Activated naive CD4-positive, alpha-beta T cell treated with anti-CD3 and anti-CD28 coated beads for 36 hours (primary cell): ENCODE measurements at places on chromosomes 16 and 17.

DNA sequence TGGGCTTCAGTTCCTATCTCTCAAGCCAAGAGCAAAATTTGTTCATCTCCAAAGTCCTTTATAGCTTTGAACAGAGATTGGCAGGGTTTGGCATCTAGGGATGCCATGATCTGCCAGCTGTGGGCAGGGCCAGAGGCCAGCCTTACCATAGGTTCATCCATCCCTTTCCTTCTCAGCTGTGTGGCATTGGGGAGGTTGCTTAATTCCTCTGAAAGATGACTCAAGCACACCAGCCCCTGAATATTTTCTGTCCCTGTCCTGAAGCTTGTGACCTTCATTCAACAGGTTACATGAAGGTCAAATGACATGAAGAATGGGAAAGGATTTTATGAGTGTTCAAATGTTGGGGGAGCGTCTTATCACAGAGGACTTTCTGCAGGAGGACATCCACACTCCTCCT lies 3.4 kb downstream of the MT1G start:
- no peaks in the 10 kb centered on the region for H3K36me3 ChIP-seq
- no peak overlapping the region for H3K27ac ChIP-seq
- no peak for DNase-seq
- no peak overlapping the region for H3K4me3 ChIP-seq
- peaks cover 24% of the 10 kb centered on the region for H3K4me1 ChIP-seq
- peaks cover 27% of the 10 kb centered on the region for H3K27me3 ChIP-seq

GRCh38 chr16:74577882-74578366 lies 29.0 kb downstream of the GLG1 start:
- peak overlapping the region; percentile 10 for H3K27ac ChIP-seq
- peaks cover 5% of the 10 kb centered on the region for H3K36me3 ChIP-seq
- peaks cover 62% of the 10 kb centered on the region for H3K4me1 ChIP-seq
- H3K4me3 ChIP-seq, result no peak overlapping the region

DNA sequence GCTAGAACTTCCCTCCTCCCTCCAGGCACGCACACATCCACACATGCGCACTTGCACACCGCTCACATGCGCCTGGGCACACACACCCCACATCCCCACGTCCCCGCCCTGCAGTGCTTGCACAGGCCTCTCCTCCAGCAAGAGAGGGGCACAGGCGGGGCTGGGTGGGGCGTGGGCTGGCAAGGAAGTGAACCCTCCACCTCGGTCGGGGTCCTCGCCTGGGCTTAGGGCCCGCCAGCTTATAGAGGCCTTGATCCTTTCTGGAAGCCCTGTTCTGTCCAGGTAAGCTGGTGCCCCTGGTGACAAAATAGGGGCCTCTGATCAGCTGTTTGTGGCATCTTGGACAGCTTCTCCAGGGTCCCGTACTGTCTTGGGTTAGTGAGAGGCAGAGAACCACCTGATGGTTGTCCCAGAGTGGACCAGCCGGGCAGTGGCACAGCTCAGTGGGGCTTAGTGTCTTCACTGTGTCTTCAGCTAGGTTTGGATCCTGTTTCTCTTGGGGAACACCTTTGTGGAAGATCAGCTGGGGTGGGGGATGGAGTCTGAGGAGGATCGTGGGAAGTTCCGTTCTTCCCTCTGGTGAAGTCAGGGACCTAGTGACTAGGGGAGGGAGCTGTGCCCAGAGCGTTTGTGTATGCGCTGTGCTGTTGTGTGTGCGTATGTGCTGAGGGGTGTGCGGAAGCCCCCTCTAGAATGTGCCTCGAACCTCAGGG lies 12.1 kb downstream of the TBX4 start:
- H3K27ac ChIP-seq, result no peak overlapping the region
- H3K4me1 ChIP-seq, result peaks cover 22% of the 10 kb centered on the region
- peaks cover 49% of the 10 kb centered on the region for H3K27me3 ChIP-seq
- H3K4me3 ChIP-seq, result no peak overlapping the region
- DNase-seq, result no peak

DNA sequence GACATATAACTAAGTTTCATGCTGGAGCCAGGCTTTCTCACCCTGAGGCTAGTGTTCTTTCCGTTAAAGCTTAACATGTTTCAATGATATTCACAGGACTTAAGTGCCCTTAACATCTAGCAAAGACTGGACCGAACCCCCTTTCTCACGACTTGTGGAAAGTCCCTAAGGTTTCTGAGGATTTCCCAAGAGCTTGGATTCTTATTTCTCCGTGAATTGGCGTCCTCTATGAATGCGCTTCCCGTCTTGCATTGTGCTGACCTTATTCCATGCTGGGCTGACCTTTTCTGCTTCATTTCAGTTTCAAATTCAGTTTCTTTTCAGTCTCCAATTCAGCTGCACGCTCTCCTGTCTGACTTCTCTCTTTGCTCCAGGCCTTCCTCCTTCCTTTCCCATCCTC lies 206.4 kb downstream of the HS3ST3A1 start:
- H3K4me3 ChIP-seq, result no peak overlapping the region
- no peak overlapping the region for H3K27ac ChIP-seq
- no peaks in the 10 kb centered on the region for H3K36me3 ChIP-seq
- peaks cover 2% of the 10 kb centered on the region for H3K27me3 ChIP-seq
- H3K4me1 ChIP-seq, result no peaks in the 10 kb centered on the region

DNA sequence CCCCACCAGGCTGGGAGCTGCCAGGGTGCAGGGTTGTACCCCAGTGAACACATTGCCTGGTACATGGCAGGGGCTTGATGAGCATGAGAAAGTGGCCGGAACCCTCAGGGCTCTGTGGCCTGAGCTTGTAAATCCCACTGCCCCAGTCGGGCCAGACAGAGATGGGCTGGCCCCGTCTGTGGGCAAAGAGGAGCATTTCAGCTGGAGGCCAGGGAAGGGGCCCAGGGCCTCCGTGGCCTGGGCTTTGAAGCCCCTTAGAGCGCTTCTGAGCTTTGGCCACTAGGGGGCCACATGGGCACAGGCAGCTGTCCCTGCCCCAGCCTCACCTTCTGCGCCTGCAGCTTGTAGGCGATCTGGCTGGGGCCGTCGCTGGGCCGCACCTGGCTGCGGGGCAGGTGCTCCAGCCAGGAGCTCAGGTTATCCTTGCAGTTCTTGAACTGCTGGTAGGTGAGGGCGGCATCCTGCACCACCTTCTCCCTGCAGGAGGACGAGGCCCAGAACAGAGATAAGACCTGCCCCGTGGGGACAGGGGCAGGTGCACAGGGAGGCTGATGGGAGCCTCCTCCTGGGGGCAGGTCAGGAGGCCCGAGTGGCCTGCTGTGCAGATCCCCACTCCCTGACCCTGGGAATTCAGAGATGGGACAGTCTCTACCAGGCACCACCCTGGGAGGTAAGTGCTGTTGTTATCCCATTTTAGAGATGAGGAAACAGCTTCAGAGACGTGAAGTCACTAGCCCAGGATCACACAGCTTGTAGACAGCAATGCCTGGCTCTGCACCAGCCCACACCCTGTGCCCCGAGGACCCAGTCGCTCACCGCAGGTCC lies 12.8 kb downstream of the EVPL start:
- H3K27me3 ChIP-seq, result no peaks in the 10 kb centered on the region
- peaks cover 5% of the 10 kb centered on the region for H3K4me1 ChIP-seq
- H3K36me3 ChIP-seq, result no peaks in the 10 kb centered on the region
- H3K27ac ChIP-seq, result no peak overlapping the region

GRCh38 chr17:5552841-5553240 lies 31.5 kb downstream of the NLRP1 start:
- no peak for DNase-seq
- no peaks in the 10 kb centered on the region for H3K27me3 ChIP-seq
- peak overlapping the region; percentile 17 for H3K27ac ChIP-seq
- H3K4me1 ChIP-seq, result peaks cover 28% of the 10 kb centered on the region

DNA sequence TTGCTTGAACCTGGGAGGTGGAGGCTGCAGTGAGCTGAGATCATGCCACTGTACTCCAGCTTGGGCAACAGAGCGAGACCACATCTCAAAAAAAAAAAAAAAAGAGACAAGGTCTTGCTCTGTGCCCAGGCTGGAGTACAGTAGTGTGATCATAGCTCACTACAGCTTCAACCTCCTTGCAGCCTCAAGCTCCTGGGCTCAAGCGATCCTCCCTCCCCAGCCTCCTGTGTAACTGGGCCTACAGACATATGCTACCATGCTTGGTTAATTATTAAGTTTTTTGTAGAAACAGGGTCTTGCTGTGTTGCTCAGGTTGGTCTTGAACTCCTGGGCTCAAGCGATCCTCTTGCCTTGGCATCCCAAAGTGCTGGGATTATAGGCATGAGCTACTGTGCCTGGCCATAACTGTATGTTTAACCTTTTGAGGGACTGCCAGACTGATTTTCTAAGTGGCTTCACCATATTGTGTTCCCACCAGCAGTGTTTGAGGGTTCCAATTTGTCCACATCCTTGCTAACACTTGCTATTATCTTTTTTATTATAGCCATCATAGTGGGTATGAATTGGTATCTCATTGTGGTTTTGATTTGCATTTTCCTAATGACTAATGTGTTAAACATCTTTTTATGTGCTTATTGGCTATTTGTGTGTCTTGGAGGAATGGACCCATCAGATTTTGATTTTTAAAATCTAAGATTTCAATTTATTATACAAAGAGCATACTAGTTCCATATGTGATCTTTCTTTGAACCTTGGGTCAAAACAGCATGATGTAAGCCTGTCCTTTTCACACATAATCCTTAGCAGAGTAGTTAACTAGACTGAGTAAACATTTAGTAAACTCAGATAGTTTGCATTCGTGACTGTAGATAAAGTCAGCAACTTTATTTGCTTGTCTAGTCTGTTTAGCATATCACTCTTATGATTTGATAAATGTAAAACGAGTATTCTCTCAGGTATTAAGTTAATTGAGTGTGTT lies 38.1 kb upstream of the KPNB1 start:
- H3K27ac ChIP-seq, result peak overlapping the region; percentile 13
- peaks cover 5% of the 10 kb centered on the region for H3K36me3 ChIP-seq
- no peak for DNase-seq
- H3K27me3 ChIP-seq, result no peaks in the 10 kb centered on the region
- peaks cover 1% of the 10 kb centered on the region for H3K4me1 ChIP-seq

DNA sequence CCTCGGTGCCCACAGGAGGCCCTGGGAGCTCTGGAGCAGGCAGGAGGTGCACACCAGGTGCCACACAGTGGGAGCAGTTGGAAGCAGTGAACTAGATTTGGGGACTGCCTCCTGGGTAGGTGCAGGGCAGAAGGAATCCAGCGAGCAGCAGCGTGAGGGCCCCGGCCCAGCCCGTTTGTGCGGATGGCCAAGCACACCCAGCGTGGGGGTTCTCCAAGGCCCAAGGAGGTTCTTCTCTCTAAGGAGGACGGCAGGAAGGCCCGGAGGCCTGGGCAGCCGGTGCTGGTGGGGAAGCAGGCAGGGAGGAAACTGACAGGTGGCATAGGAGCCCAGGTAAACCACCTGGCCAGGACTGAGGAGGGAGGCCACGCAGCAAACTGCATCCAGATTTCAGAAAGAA lies 17.0 kb downstream of the SOX8 start:
- H3K4me1 ChIP-seq, result peaks cover 52% of the 10 kb centered on the region
- H3K36me3 ChIP-seq, result no peaks in the 10 kb centered on the region
- no peak overlapping the region for H3K27ac ChIP-seq

DNA sequence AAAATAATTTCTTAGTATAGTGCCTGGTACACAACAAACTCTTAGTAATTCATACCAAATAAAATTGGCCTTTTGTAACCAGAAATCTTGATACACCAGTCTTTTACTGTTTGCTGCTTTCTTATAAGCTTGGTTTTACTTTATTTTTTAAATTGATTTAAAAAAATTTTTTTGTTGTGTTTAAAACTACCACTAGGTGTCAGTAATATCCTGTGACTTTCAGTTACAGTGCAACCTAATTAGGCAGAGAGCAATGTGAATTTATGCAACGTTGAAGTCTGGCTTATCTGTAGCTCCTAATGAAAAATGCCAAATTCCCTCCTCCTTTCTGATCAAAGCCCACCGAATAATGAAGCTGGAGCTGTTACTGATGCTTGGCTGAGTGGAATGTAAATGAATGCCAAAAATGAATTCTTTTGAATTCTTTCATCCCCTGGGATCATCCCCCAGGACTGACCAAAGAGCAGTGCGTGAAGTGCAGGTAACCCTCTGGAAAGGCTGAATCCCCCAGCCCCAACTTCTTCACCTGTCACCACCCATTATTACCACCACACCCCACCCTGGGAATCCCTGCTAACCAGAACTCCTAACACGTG lies 3.8 kb downstream of the ERCC4 start:
- peak overlapping the region; percentile 53 for H3K27ac ChIP-seq
- H3K4me1 ChIP-seq, result peaks cover 20% of the 10 kb centered on the region
- H3K4me3 ChIP-seq, result no peak overlapping the region
- no peaks in the 10 kb centered on the region for H3K27me3 ChIP-seq
- DNase-seq, result no peak

DNA sequence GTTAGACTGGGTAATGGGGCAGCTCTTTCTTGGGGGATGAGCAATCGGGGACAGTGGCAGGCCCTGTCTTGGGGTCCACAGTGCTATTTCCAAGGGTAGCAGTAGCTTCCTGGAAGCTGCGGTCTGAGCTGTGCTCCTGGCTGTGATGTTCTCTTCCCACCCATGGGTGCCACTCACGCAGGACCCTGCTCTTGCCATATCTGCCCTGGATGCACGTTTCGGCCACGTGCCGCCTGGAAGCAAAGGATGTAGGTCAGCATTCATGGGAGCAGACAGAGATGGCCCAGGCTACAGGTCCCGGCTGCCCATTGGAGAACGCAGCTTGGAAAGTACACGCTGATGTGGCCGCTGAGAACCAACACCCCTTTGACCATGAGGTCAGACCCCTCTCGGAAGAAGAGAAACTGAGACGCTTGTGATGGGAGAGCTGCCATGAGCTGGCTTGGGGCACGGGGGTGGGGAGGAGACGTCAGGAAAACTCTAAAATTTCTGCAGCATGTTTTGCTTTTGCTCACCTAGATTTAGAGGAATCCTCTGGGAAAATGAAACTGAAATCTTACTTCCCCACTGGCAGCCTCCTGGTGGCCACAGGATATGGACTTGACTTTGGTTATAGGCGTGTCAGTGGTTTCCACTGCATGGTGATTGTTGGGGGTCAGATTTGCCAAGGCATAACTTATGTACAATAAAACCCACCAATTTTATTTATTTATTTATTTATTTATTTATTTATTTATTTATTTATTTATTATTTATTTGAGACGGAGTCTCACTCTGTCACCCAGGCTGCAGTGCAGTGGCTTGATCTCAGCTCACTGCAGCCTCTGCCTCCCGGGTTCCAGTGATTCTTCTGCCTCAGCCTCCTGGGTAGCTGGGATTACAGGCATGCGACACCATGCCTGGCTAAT lies 36.2 kb upstream of the IRF8 start:
- H3K27ac ChIP-seq, result no peak overlapping the region
- no peak for DNase-seq
- H3K4me3 ChIP-seq, result no peak overlapping the region
- no peaks in the 10 kb centered on the region for H3K27me3 ChIP-seq
- no peaks in the 10 kb centered on the region for H3K36me3 ChIP-seq

- H3K4me1 ChIP-seq, result peaks cover 10% of the 10 kb centered on the region
- DNase-seq, result peak; percentile 48
- peak overlapping the region; percentile 73 for H3K4me3 ChIP-seq
- no peaks in the 10 kb centered on the region for H3K36me3 ChIP-seq
- H3K27ac ChIP-seq, result no peak overlapping the region
- H3K27me3 ChIP-seq, result peaks cover 3% of the 10 kb centered on the region
These were observed 516 bp downstream of the CPNE2 start for GRCh38 chr16:57092786-57093411.

DNA sequence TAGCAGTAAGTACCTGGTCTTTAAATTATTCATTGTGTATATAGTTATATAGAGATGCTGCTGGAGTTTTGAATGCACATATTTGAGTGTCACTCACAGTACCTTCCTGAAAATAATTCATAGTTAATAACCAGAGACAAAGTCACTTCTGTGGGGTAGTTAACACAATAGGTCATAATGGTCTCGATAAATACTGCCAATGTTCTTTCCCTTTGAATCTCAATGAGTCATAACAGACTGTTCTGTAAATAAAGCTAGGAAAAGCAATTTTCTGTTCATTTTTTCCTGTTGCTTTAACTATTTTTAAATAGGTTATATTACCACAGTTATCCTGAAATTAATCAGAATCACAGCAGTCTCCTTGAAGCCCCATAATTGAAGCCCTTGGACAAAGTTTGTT lies 87.2 kb downstream of the MAP2K4 start:
- no peak overlapping the region for H3K27ac ChIP-seq
- no peak for DNase-seq
- H3K4me3 ChIP-seq, result no peak overlapping the region
- no peaks in the 10 kb centered on the region for H3K27me3 ChIP-seq
